Stimulated activated naive B cell treated with anti-CD40 and anti-IgM and Interleukin-4, amounts not matched to agents 10 μg/mL and 1 μg/mL and 100 μg/mL, for 72 hours (primary cell): ENCODE measurements at places on chromosomes 13 and 19.

DNA sequence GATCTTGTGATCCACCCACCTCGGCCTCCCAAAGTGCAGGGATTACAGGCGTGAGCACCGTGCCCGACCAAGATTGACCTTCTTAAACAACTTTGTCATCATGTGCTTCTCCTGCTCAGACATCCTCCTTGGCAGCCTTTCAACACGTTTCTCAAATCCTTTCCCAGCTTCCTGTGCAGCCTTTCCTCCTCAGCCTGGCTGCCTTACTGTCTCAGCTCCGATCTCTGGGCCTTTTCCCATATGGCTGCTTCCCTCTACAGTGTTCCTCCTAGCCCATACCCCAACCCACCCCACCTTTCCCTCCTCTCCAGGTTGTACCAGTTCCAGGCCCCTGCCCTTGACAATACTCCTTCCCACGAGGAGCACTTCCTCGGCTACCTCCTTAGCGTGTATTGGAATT lies 7.2 kb downstream of the PHF11 start:
- DNase-seq = no peak

- no peak for DNase-seq
These were observed 16.9 kb downstream of the CAPN12 start for GRCh38 chr19:38727306-38727867.

- DNase-seq = no peak
These were observed 130.5 kb upstream of the RNF113B start for GRCh38 chr13:98307463-98308085.

GRCh38 chr13:60463787-60464186 lies 66.8 kb downstream of the TDRD3 start:
- DNase-seq = no peak

DNA sequence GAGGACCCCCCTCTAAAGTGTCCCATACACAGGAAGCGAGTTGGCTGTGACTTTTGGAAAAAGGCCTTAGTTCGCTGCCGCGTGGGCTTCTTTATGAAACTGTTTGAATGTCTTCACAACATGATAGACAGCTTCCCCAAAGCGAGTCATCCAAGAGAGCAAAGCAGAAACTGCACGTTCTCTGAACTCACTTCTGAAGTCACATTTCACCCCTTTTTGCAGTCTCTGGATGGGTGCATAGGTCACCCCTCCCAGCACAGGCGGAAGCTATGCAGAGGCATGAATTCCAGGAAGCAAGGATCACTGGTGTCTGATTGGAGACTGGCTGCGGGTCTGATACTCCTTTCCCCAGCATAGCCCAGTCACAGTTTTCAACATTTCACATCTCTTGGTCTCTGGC lies 10.6 kb downstream of the GPI start:
- no peak for DNase-seq

GRCh38 chr13:109784590-109785140 lies 1.7 kb downstream of the IRS2 start:
- DNase-seq = peak; percentile 46

- no peak for DNase-seq
These were observed 463.0 kb downstream of the TSHZ3 start for GRCh38 chr19:30886222-30886621.

DNA sequence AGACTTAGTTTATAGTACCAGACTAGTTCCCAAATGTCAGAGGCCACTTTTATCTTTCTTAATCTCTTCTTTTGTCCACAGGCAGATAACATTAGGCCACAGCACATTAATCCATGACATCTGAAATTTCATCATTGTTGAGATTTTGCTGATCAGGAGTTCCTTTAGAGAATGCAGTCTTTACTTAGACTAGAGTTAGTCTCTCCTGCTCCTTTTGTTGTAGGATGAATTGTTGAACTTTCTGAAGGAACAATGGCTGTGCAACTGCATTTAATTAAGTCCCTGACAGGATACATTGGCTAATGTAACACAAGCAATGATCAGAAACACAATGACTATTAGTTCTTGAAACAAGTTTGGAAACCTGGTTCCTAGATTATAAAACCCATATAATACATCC lies 266.3 kb downstream of the PCDH20 start:
- no peak for DNase-seq

DNA sequence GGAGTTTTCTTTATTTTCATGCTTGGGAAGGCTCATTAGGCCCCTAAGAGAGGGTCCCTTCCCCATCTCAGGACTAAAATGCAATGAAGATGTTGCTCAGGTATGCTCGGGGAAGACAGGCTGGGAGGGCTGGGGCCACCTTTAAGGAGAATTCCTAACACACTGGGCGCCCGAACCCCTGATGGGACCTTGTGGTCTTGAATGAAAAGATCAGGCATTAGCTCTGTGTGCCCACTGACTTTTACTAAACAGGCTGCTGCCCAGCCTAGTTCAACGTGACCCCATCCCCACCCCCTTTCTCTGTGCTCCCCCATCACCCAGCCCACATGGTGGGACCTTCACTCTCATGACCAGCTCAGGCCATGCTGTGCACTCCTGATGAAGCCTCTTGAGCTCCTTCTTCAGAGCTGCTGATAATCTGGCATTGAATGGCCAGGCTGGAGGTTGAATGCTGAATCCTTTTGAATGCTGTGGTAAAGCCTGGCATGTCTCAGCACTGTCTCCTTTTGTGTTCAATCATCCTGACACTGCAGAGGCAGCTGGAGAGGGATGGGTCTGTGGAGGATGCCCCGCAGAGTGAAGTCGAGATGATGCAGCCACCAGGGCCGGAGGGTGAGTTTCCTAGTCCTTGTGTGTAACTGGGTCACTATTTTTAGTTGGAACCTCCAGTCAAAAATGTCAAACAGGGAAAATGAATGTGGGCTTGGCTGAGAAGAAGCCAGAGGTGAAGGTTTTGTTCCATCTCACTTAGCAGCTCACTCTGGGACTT lies 209.1 kb downstream of the UQCRFS1 start:
- DNase-seq = no peak

DNA sequence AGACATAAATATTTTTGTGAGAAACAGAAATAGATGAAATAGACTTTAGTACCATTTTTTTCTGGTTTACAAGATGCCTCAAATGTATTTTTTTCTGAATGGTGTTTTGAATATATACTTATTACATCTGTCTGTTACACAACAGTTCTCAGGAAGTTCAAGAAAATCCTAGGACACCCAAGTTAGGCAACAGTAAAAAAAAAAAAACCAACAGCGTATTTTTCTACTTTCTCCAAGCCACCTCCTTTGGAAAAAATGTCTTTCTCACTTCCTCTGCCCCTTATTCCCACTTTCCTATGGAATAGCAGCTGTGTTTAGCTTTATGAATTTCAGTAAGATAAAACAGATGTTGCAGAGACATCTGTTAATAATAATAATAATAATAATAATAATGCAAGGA lies 489.6 kb upstream of the KLF12 start:
- DNase-seq = no peak

DNA sequence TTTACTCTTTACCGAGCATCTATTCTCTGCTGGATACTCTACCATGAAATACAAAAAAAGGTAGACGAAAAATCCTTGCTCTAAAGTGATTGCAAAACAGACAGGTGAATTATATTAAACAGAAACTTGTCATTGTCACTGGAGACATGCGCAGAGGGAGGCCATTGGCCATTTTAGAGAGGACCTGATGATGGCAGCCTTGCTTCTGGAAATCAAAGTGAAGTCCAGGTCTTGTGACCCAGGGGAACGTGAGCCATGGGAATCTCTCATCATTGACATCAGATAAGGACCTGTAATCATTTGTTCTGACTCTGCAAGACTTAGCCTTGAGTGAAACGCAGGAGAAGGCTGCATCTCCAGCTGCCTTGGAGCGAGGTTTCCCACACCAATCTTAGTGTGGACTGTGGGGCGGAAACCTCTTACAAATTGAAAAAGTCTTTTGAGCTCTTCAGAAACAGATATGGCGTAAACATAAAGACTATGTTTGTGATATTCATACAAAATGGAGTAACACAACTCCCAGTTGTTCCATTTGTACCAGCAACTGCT lies 16.8 kb upstream of the SLC46A3 start:
- DNase-seq = no peak

DNA sequence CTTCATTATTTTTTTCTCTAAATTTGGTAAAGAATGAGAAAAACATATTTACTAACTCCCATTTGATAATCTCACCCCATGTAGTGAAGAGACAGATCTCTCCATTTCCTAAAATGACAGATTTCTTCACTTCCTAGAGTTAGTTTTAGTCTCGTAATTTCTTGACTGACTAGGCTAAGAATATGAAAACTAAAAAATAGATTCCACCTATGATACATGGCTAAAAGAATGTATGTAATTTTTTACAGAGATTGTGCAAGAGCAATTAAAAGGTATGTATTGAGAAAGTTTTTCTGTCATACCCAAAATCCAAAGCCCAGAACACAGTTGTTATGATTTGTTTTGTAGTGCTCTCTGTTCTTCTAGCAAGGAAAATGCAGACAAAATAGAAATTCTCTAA lies 9.5 kb downstream of the NALCN start:
- no peak for DNase-seq

- DNase-seq = no peak
These were observed 34.4 kb downstream of the LYL1 start for GRCh38 chr19:13068085-13068846.

DNA sequence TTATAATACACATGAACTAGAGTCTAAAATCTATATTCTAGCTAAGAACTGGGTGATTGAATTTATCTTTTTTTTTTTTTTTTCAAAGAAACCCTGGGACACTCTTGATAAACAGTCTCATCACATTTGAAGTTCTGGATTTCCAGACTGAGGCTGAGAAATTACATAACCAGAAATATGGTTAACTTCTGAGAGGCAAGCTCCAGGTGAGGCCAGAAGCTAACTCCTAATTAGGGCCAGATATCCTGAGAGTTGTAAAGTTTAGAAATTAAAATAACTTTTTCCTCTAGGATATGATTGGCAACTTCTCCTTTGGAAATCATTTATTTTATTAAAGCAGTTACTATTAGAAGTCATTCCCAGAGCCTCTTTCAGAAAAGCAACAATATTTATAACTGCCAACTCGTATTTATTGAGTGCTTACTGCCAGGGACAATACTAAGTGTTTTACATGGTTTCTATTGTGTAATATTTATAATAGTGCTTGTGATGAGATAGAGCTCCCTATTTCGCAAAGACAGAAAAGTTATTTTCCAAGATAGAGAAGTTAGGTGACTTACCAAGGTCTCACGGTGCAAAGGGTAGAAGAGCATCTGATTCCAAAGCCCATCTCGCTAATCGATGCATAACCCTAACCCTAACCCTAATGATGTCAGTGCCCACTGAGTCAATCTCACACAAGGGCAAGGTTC lies 187.7 kb downstream of the DCT start:
- no peak for DNase-seq

DNA sequence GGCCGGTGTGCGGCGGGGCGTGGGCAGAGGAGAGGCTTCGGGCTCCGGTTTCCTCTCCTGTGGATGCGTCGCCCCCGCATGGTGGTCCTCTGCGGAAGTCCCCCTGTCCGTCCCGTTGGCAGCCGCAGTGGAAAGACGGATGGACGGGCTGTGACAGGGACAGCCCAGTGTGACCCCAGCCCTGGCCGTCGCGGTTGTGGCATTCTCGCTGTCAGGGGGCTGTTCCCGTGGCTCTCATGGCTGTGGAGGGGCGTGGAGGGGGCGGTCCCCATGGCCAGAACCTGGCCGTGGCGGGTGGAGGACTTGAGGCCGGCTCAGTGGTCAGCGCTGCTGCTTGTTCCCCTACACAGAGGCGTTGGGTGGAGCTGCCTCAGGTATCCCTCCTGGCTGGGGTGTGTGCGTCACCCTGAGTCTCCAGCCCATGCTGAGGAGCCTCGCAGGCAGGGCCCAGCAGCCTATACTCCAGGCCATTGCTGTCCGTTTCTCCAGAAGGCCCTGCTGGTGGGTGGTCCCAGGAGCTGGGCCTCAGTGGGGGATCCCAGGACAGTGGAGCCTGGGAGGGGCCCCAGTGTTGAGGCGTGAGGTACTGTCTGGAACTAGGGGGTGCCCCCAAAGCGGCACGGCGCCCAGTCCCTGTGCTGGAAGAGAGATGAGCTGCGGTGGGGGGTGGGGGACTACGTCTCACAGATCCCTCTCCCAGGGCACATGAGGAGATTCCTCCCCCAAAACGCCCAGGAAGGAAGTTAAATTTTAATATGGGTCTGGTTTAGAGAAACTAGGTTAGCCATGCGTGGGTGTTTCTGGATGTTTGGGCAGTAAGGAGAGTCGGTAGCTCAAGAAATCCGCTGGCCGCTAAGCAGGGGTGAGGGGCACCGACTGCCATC lies 20.3 kb downstream of the CSNK1G2 start:
- no peak for DNase-seq

DNA sequence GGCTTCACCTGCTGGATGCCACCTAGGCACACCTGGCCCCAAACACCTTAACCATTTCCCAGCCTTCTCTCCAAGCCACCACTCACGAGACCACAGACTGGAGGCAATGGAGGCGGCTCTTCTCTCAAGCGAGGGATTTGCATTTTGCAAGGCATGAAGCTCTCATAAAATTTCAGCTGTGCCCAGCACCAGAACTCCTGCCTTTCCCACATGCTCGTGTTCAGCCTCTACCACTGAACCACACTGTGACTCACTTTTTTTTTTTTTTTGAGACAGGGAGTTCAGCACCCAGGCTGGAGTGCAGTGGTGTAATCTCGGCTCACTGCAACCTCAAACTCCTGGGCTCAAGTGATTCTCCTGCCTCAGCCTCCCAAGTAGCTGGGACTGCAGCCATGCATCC lies 10.6 kb downstream of the NANOS3 start:
- no peak for DNase-seq

DNA sequence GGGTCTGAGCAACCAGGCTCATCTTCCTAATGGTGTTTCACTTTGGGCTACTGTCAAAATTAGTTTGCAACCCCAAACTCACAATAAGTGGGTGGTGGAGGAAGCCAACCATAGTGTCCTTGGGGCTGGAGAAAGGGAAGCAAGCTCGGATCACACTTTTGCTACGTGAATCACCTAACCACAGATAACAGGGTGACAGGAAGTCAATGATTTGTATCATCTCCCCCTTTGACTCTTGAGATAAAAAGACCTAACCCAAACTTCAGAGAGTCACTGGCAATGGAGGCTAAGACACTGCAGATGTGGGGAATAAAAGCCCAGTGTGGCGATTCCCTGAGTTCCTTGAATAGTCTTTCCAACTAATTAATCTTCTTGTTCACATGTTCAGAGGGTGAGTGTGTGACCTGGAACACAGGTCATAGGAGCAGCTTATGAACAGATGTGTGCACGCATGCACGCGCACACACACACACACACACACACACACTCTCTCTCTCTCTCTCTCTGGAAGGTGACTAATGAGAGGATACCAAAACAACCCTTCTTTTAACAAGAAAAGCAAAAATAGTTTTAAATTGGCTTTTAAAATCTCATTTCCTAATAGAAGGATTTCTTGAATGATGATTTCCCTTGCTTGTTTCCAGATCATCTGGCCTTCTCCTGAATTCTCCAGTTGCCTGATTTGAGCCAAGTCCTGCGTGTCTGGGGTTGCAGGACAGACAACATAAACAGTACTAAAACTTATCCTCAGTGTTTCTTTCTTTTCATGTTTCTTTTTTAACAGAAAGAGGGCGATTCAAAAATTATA lies 21.2 kb upstream of the DOCK9 start:
- peak; percentile 1 for DNase-seq

- DNase-seq = no peak
These were observed 168.6 kb downstream of the OXGR1 start for GRCh38 chr13:96825653-96826052.
